ENCODE measurements at places on chromosomes 1 and 21. TPM values are rescaled to one million over a fixed set of nuclear protein-coding genes. Genes with fewer than 3 reads are reported as not detected.

PLA2G2A gene
- not detected for total RNA-seq

MAP3K21 gene
- 0.36 TPM for total RNA-seq

FCMR gene
- total RNA-seq, result 0.32 TPM

EFNA3 gene
- total RNA-seq, result 0.97 TPM

ERICH3 gene
- total RNA-seq, result not detected

SPSB1 gene
- total RNA-seq, result 21.3 TPM

GART gene
- total RNA-seq, result 75.9 TPM

EVA1C gene
- 4.4 TPM for total RNA-seq

POU3F1 gene
- not detected for total RNA-seq

NTNG1 gene
- total RNA-seq, result 13.7 TPM

FAM72D gene
- not detected for total RNA-seq

CENPF gene
- 6.8 TPM for total RNA-seq

ZNF669 gene
- total RNA-seq, result 10.5 TPM

KRTAP10-3 gene
- not detected for total RNA-seq

ITGB2 gene
- 3.4 TPM for total RNA-seq

PTPN14 gene
- total RNA-seq, result 115 TPM

CR1 gene
- not detected for total RNA-seq

OR2L3 gene
- 0.16 TPM for total RNA-seq

NUF2 gene
- 0.97 TPM for total RNA-seq

SGIP1 gene
- 50.0 TPM for total RNA-seq

NOS1AP gene
- 0.32 TPM for total RNA-seq

FCRL3 gene
- not detected for total RNA-seq

MARK1 gene
- total RNA-seq, result 3.5 TPM

OR2L8 gene
- 0.97 TPM for total RNA-seq

KIF2C gene
- total RNA-seq, result 2.6 TPM

TNFRSF8 gene
- total RNA-seq, result not detected

NBPF19 gene
- 35.1 TPM for total RNA-seq

Measured in hair follicle dermal papilla cell (primary cell).